ENCODE measurements at places on chromosomes 5 and 9.

- DNase-seq, result no peak
Measured at GRCh38 chr9:31908891-31909480, 475.5 kb upstream of the ACO1 start.

- DNase-seq, result no peak
Measured at GRCh38 chr5:92653730-92654461, 927.1 kb downstream of the NR2F1-AS1 start.

DNA sequence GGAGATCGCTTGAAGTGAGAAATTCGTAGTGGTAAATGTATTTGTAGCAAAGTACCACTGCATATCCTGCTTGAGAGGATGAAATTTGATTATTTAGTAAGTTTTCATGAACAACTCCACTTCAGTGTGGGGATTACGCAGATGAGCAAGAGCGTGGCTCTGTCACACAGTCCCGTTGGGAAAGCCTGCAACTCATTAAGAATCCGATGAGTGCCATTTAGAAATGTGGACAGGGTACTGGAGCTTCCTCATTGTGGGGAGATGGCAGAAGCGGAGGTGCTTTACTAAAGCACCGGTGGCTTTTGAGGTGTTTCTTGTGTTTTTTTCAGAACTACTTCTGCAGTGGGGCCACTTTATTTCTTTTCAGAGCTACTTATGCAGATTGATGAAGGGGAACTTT, 1.4 kb downstream of the TJP2 start:
- DNase-seq, result no peak

GRCh38 chr9:76180541-76180940, 213.7 kb downstream of the RFK start:
- no peak for DNase-seq

- DNase-seq, result no peak
Measured at GRCh38 chr9:137126786-137127185, 12.2 kb upstream of the GRIN1 start.

DNA sequence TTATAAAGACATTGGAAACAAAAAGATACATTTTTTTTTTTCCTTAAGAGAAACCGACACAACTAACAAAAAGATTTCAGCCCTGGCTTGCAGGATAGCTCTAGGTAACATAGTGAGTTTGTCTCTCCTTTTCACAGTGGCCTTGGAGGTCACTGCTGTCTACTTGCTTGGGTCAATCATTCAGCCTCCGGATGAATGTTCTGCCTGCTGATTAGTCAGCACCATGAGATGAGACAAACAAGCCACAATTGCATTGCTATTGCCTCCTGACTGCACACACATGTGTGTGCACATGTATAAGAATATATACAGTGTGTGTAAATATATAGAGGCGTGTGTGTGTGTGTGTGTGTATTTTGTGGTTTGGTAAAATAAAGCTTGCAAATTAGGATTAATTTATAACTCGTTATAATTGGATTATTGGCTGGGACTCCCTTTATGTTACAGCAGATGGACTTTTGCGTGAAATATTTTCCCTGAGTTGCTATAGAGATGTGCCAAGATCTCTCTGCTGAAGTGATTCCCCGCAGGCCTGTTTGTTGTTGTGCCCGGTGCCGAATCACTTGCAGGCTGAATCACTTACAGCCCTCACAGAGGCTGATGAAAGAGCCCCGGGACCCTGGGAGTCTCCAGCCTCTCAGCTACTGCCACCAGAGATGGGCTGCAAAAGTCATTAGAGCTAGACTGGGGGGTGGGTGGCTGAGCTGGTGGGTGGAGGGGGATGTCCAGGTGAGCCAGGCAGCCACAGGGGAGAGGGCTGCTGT, 161.2 kb downstream of the FGF18 start:
- DNase-seq, result no peak

GRCh38 chr5:36150676-36151433, 832 bp downstream of the LMBRD2 start:
- DNase-seq, result peak; percentile 22

All from Panc1 (cell line).